ENCODE measurements at places on chromosomes 2 and 18. TPM values are rescaled to one million over a fixed set of nuclear protein-coding genes. Genes with fewer than 3 reads are reported as not detected.

The ABCG5 gene
- not detected for total RNA-seq

The ALPP gene
- 0.62 TPM for total RNA-seq

The CDH19 gene
- 1.8 TPM for total RNA-seq

The ALKAL2 gene
- total RNA-seq: 33.1 TPM

The NGEF gene
- total RNA-seq: 6.8 TPM

The FSHR gene
- not detected for total RNA-seq

The LRRC30 gene
- not detected for total RNA-seq

The CHRNG gene
- not detected for total RNA-seq

The KATNAL2 gene
- total RNA-seq: 14.3 TPM

The CD8B gene
- total RNA-seq: not detected

The ACVR1C gene
- 0.59 TPM for total RNA-seq

The SULT1C2 gene
- 3.6 TPM for total RNA-seq

The MOGAT1 gene
- total RNA-seq: not detected

The AQP4 gene
- 1.1 TPM for total RNA-seq

Measured in uterus (tissue), 4 donors.